ENCODE measurements at places on chromosomes 16 and 17. TPM values are rescaled to one million over a fixed set of nuclear protein-coding genes. Genes with fewer than 3 reads are reported as not detected.

DNA sequence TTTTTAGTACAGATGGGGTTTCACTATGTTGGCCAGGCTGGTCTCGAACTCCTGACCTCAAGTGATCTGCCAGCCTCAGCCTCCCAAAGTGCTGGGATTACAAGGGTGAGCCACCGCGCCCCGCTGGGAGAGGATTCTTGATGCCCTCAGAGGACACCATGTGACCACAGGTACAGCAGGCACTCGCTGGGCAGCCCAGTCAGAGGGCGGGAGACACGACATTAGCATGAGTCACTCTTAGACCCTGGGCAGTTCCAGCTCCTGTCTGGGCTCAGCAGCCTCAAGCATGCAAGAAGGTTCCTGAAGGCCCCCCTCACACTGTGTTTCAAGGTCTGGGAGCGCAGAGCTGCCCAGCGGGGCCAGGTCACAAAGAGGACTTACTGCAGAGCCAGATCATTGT lies 11.9 kb downstream of the STAC2 start:
- DNase-seq, result no peak

PRAC2 gene
- not detected for total RNA-seq

- DNase-seq, result peak; percentile 61
Measured at GRCh38 chr17:65750631-65751115, 189.2 kb upstream of the AXIN2 start.

CD300E gene
- total RNA-seq, result not detected

RNFT1 gene
- total RNA-seq, result 33.9 TPM

GRCh38 chr16:8739151-8739550 lies 58.3 kb downstream of the TMEM186 start:
- DNase-seq, result no peak

DNA sequence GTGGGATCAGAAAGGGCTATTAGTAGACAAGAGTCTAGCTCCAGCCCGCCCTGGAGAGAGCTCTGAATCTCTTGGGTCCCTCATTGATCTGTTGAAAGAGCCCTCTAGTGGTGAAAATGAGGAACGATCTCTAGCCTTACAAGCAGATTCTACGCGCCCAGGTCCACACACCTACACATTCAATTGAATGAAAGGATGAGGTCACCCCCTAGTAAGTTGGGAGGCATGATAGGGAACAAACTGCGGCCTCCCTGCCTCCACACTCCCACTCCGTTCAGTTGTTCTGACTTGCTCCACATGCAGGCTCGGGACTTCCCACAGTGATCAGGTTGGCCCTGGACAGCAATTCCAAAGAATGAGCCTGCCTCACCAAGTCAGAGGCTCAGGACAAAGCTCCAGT lies 2.9 kb upstream of the CACNG3 start:
- DNase-seq, result peak; percentile 77

GRCh38 chr17:61759362-61759761 lies 104.0 kb downstream of the BRIP1 start:
- no peak for DNase-seq

GRCh38 chr16:82703871-82704768 lies 77.4 kb downstream of the CDH13 start:
- DNase-seq, result no peak

DNA sequence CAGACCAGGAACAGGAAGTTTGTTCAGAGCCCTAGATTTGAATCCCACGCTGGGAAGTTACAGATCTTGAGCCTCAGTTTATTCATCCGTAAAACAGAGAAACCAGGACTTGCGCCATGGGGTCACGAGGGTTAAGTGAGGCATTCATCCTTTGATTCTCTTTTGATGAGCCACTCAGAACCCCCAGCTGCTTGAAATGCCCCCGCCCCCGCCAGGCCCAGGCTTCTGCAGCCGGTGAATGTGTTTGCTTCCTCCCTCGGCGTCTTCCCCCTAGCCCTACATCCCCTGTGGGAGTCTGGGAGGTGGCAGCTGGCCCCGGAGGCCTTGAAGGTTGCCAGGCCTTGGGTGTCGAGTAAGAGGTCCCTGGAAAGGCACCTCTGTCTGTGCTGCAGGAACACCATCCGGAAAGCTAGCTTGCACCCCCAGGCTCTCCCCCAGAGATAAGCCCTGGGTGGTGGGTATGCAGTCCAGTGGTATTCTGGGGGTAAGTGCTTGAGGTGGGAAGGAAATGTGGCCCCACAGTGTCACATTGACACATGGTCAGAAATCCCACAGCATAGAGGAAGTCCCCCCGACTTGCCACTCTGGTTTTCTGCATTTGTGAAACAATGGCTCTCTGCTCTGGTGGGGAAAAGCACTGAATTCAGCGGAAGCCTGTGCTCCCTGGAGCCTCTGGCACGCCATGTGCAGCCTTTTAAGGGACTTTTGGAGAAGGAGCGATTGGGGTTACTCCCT lies 14.9 kb downstream of the IRF8 start:
- no peak for DNase-seq

HASPIN gene
- 25.3 TPM for total RNA-seq

- DNase-seq, result peak; percentile 71
Measured at GRCh38 chr17:79921411-79922115, 82.3 kb upstream of the CBX4 start.

DNA sequence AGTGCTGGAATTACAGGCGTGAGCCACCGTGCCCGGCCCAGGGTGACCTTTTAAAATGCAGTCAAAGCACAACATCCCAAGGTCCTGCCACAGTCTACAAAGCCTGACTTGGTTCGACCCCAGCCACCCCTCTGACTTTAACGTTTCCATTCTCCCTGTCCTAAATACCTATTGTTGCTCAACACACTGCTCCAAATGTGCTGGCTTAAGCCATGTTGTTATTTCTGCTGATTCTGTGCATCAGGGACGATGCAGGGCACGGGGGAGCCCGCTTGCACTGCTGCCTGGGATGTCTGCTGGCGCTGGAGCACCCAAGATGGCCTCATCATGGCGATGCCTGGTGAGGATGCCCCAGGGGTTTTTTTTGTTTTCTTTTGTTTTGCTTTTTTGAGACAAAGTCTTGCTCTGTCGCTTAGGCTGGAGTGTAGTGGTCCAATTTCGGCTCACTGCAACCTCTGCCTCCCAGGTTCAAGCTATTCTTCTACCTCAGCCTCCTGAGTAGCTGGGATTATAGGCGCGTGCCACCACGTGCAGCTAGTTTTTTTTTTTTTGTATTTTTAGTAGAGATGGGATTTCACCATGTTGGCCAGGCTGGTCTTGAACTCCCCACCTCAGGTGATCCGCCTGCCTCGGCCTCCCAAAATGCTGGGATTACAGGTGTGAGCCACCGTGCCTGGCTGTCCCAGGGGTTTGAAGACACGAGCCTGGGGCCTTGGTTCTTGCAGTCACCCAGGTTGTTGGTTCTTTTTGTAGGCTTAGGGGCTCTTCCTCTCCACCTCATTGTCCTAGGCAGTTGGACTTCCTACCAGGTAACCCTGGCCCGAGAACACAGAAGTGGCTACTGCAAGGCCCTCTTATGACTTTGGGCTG lies 22.9 kb downstream of the TMC7 start:
- no peak for DNase-seq

DBNDD1 gene
- not detected for total RNA-seq

GRCh38 chr16:28561557-28562187 lies 8.0 kb downstream of the SGF29 start:
- DNase-seq, result no peak

Data from activated CD4-positive, alpha-beta T cell treated with anti-CD3 and anti-CD28 coated beads, Interleukin-2, amount 10 ng/mL, durations not matched to agents 24 days and 14 days (primary cell).